Upper lobe of right lung (tissue), 1 donor: ENCODE measurements at places on chromosomes 6 and 20.

GRCh38 chr6:34709386-34709785 is 12.8 kb upstream of the ILRUN start:
- DNase-seq = peak; percentile 74

GRCh38 chr6:76706631-76707030 is 634.2 kb upstream of the IMPG1 start:
- no peak for DNase-seq

- no peak for DNase-seq
These were observed 156.1 kb upstream of the NOX3 start for GRCh38 chr6:155611742-155612141.

- no peak for DNase-seq
These were observed 85.4 kb upstream of the THBS2 start for GRCh38 chr6:169339025-169339424.

DNA sequence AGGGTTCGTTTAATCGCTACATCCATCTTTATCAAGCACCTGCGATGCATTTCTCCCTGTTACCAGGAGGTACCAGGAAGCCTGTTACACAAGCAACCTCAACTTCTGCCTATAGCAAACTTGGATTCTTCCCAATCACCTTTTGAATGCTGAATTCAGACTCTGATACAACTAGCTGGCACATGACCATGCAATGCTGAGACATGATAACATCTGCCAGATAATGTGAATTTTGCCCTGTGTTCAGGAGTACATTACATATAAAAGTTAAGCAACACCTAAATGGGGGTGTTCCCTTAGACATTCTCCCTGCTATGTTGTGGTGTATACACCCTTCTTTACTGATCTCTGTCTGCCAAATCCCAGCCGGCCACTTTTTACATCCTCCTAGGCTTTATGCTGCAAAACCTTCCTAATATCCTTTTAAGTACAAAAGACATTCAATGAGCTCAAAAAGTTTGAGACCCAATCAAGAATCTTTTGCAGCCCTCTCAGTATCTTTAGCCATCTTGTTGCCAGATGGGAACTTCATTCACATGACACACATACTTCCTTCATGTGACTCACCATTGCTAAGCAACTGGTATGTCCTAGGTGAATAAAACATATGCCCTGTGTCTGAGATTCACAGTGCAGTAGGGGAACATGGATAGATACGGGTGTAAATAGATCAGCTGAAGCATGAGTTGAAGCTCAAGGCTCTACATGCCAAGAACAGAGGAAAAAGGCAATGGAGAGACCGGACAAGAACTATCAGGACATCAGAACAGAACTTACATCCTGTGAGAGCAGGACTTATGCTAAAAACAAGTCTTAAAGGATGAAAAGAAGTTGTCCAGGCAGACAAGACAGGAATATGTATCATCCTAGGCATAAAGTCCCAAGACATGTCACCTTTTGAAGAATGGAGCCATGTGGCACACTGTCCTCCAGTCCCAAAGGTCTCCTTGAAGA is 84.3 kb downstream of the ZHX3 start:
- DNase-seq = no peak

DNA sequence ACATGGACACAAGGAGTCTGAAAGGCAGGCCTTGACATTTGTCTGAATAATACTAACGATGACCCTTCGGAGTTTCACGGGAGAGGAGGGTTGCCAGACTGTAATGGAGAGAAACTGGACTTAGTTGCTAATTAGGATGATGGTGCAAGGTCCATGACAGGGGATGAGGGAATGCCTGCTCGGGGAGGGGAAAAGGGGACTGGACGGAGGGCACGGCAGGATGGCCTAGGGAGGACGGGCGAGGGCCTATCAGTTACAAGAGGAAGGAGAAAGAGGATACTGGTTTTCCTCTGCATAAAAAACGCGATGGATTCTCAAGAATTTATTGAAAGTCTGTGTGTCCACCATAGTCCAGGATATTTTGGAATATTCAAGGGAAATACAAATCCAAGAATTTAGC is 42.7 kb downstream of the IRAK1BP1 start:
- no peak for DNase-seq

- DNase-seq = no peak
These were observed 24.0 kb downstream of the RRBP1 start for GRCh38 chr20:17657898-17658647.

GRCh38 chr20:23959054-23959453 is 29.5 kb downstream of the GGTLC1 start:
- DNase-seq = no peak

GRCh38 chr6:20633566-20634340 is 99.5 kb downstream of the CDKAL1 start:
- DNase-seq = no peak

DNA sequence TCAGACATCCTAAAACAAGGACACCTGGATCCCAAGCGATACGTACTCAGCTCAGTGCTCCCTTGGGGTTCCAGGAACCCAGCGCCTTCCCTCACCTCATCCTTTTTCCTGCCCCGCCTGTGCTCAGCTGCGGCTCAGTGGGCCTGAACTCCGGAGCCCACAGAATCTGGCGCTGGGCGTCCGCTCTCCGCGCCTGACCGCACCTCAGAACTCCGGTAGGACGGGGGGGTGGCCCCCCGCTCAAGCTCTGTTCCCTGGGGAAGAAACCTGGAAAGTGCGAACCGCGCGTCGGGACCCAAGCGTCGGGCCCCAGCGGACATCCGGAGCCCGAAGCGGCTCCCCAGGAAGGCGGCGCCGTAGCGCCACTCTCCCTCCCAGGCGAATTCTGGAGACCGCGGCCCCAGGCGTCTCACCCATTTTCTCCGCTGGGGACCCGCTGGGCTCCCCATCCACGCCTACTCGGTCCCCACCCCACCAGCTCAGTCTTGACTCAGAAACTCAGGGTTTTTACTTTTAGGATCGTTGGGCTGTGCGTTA is 336 bp upstream of the LY6G5C start:
- DNase-seq = peak; percentile 79

GRCh38 chr20:37640600-37641561 is 52.9 kb upstream of the CTNNBL1 start:
- no peak for DNase-seq

GRCh38 chr6:87538510-87539260 is 51.1 kb downstream of the RARS2 start:
- DNase-seq = no peak

GRCh38 chr6:89509777-89510281 is 76.9 kb downstream of the ANKRD6 start:
- no peak for DNase-seq

- DNase-seq = no peak
These were observed 175.3 kb upstream of the KCNG1 start for GRCh38 chr20:51198238-51198637.

GRCh38 chr20:2914160-2914559 is 40.9 kb downstream of the PTPRA start:
- no peak for DNase-seq

GRCh38 chr6:113858480-113859348 is 1.6 kb downstream of the MARCKS start:
- peak; percentile 91 for DNase-seq

- no peak for DNase-seq
These were observed 54.6 kb upstream of the FNDC1 start for GRCh38 chr6:159114569-159114968.

DNA sequence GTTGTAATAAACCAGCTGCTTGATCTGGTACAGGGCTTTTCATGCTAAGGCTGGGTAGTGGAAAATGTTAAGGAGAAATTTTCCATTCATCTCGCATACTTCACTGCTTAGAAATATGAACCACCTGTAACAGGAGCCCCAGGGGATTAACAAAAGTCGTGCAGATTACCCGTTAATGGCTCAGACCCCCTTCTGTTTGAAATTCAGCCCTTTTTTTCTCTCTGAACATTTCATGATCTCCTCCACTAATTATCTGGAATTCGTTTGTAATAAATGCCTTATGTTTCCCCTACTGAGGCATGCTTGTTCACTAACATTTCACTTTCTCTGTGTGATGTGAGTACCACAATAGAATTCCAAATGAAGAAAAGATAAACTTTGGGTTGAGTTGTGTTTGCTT is 336.4 kb upstream of the HSF2 start:
- no peak for DNase-seq

GRCh38 chr6:13461307-13461706 is 26.1 kb downstream of the GFOD1 start:
- no peak for DNase-seq

- peak; percentile 76 for DNase-seq
These were observed 586 bp downstream of the ZNF512B start for GRCh38 chr20:63968928-63969760.

GRCh38 chr20:50957276-50957675 is 1.1 kb downstream of the DPM1 start:
- no peak for DNase-seq

DNA sequence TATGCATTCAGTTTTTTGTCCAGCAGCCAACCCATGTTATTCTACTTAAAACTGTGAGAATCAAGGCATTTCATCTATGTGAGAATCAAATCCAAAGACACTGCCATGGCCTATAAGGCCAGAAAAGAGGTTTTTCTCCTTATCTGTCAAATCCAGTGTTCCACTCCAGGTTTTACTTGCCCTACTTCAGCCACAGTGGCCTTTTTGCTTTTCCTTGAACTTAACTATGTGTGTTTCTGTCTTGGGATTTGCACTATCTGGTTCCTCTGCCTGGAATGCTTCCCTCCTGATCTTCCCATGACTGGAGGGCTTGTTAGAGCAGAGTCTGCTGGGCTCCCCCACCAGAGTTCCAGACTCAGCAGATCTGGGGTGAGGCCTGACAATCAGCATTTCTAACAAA is 113.1 kb upstream of the DOK5 start:
- no peak for DNase-seq

- DNase-seq = no peak
These were observed 490.8 kb downstream of the HTR1B start for GRCh38 chr6:76972474-76972873.

DNA sequence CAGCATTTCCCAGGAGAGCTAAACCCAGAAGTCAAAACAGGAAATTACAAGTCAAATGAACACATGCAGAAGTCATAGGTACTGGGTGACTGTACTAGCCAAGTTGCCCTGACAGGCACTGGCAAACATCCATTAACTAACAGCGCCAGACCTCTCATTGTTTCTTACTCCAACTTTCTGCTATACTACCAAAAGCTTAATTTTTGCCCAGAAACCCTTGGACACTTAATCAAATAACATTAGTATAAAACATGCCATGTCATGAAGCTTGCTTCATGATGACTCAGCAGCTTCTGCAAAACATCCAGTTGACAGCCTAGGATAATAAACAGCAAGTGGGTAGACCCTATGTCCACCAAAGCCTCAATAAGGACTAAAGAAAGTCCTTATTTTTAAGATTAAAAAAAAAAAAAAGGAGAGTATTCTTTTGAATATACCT is 3.5 kb downstream of the NUP153 start:
- no peak for DNase-seq

- no peak for DNase-seq
These were observed 15.5 kb upstream of the NNAT start for GRCh38 chr20:37505263-37506151.

- DNase-seq = peak; percentile 76
These were observed 1.7 kb downstream of the CABLES2 start for GRCh38 chr20:62405108-62405980.

GRCh38 chr6:4973415-4973814 is 30.4 kb downstream of the RPP40 start:
- DNase-seq = no peak

DNA sequence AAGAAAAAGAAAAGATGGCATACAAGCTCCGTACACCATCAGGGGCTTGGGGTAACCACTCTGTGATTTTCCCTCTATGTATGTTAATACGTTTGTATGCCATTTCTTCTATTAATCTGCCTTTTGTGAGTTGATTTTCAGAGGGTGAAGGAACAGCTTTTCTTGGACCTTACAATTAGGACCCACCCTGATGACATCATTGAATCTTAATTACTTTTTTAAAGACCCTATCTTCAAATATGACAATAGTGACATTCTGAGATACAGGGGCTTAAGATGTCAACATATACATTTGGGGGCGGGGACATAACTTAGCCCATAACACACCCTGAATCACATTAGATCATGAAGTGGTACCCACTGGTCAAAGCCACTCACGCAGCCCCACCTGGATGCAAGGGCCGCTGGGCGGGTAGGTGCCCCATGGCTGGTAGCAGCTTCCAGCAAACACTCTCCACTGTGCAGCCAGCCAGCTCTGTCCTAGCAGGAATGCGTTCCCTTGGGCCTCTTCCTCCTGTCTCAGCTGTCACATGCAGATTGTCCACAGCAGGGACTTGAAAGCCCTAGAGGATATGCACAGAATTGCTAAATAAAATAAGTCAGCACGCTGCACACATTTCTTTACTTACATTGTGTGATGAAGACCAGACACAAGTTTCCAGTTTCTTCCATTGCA is 74.5 kb downstream of the FOXF2 start:
- no peak for DNase-seq

- no peak for DNase-seq
These were observed 645.0 kb downstream of the MMUT start for GRCh38 chr6:48818052-48818412.

GRCh38 chr6:141728330-141728729 is 404.4 kb upstream of the GJE1 start:
- DNase-seq = no peak

DNA sequence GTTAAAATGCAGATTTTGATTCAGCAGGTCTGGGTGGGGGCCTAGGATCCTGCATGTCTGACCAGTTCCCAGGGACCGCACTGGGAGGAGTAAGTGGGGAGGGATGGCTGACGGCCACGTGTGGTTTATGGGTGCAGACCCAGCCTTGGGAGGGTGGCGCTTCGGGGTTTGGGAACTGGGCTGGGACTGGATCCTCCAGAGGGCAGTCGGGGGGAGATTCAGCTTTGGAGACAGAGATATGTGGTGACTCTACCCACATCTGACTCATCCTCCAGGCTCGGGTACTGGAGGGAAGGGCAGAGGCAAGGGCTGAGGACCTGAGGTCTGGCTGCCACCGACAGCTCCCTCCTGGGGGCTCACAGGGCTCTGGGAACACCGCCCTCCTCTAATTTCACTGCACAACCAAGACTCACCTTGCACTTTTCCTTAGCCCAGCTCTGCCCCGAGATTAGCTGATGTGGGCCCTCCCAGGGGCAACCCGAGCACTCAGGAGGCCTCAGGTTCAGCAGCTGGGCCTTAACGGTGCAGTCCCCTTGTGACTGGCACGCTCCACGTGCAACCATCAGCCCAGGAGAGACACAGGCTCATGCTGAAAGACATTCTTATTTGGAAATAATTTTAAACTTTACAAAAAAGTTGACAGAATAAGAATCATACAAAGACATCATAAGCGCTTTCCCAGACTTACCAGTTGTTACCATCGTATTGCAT is 172.8 kb upstream of the PMEPA1 start:
- no peak for DNase-seq

GRCh38 chr6:170211404-170212025 is 79.4 kb downstream of the DLL1 start:
- DNase-seq = no peak

- DNase-seq = no peak
These were observed 22.3 kb downstream of the QKI start for GRCh38 chr6:163436843-163437242.

DNA sequence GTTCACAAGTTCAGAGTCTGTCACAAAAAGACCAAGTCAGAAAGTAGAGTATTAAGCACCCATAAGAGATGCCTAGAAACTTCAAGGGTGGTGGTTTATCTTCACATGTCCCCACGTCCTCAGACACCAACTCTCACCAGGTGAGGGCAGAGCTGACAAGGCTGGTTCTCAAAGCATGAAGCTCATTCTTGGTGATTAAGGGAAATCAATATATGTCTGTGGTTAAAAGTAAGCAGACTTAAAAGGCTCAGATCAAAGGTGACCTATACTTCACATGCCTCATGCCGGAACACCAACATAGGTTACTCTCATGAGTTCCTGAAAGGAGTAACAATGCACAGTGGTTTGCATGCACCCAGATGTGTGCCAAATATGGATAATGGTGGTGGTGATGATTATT is 27.0 kb downstream of the IL17A start:
- DNase-seq = no peak
